Putamen (tissue), 1 donor: ENCODE measurements at places on chromosomes 3 and 15.

GRCh38 chr15:70339571-70340493 lies 242.1 kb upstream of the TLE3 start:
- no peak for DNase-seq

DNA sequence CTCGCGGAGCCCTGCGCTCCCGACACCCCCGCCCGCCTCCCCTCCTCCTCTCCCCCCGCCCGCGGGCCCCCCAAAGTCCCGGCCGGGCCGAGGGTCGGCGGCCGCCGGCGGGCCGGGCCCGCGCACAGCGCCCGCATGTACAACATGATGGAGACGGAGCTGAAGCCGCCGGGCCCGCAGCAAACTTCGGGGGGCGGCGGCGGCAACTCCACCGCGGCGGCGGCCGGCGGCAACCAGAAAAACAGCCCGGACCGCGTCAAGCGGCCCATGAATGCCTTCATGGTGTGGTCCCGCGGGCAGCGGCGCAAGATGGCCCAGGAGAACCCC lies 464 bp downstream of the SOX2 start:
- no peak for DNase-seq

GRCh38 chr3:136958939-136959338 lies 1.2 kb downstream of the IL20RB start:
- no peak for DNase-seq

DNA sequence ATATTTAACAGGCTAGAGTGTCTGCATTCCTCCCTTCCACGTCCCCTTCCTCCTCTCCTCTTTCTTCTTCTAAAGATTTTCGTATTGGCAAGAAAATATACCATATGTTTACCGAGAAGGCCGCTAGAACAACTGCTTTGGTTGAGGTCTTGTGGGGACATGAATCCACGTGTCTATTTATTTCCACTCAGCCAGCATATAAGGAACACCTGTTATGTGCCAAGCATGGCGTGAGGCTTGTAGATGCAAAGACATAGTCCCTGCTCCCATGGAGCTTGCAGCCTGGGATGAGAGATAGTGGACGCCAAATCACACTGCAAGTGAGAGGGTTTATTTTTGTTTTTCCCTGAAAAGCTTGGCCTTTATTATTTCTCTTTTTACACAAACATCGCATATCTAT lies 57.1 kb downstream of the SLC7A14 start:
- no peak for DNase-seq

DNA sequence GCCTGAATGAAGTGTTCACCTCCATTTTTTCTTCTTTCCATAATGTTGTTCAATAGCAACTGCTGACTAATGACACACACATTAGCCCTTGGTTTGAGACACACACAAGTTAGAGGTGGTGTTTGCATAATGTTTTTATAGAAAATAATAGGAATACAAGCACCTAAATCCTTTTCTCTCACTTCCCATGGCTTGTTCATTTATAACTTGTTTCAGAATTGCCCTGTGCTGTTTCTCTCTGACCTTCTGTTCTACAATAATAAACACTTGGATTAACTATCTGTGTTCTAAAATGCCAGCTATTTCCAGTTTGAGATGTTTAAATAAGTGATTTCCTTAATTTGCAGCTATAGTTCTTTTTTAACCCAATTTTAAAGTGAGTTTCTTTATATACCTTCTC lies 525.1 kb upstream of the ROBO2 start:
- DNase-seq, result no peak
